ENCODE measurements at places on chromosomes 16 and 17.

GRCh38 chr17:2392252-2393173, 8.3 kb downstream of the MNT start:
- DNase-seq: peak; percentile 96

GRCh38 chr17:81942167-81942553, 4.9 kb downstream of the MYADML2 start:
- no peak for DNase-seq

DNA sequence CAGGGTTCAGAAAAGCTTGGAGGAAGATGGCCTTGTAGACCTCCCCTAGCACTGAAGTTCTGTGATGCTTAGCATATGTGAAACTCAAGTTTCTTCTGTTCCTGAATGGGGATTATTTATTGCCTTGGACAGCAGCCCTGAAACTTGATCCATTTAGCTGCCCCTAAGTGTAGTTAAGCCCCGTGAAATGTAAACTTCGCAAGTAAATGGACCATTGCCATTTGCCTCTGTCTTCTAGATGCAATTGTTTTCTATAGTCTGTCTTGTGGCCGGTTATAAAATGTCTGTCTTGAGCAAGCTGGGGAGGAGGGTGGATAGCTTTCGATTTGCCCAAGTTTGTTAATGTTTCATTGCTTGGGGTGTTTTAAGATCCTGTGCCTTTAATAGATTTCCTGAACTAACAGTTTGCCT, 261.8 kb downstream of the CDH13 start:
- peak; percentile 6 for DNase-seq

GRCh38 chr16:84036982-84037425, 5.6 kb downstream of the SLC38A8 start:
- no peak for DNase-seq

DNA sequence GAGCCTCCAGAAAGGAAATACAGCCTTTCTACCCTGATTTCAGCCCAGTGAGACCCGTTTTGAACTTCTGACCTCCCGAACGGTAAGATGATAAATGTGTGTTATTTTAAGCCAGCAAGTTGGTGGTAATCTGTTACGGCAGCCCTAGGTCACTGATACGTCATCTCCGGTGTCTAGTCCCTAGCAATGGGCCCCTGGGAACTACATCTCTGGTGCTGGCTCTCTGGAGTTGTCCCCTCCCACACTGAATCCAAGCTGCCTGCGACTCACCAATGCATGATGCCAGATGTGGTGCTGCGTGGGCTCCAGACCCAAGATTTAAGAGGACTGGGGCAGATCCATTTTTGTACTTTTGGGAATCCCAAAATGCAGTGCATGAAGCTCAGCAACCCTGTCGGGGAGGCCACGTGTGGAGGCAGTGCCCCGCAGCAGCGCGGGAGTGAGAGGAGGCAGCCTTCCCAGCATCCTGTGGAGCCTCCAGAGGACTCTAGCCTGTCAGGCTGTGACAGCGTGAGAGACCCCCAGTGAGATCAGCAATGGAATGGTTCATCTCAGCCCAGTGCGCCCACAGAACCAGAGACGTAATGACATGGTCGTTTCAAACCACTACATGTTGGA, 43.6 kb upstream of the USP7 start:
- no peak for DNase-seq

GRCh38 chr16:84144209-84144858, 643 bp downstream of the HSDL1 start:
- peak; percentile 25 for DNase-seq

DNA sequence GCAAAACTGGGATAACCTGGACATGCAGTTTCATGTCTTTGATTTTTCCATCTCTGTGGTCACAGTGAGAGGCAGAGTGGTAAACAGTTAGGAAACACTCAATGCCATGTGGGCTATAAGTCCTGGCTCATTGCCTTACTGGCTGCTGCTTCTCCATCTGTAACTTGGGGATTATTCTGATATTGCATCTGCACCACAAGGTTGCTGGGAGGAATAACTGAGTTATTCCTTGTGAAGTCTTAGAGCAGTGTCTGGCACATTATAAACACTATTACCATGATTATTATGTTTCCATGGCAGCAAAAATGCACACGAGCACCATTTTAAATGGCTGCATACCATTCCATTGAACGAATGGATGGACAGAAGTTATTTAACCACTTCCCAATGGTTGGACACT, 111.7 kb upstream of the CDH5 start:
- DNase-seq: no peak

DNA sequence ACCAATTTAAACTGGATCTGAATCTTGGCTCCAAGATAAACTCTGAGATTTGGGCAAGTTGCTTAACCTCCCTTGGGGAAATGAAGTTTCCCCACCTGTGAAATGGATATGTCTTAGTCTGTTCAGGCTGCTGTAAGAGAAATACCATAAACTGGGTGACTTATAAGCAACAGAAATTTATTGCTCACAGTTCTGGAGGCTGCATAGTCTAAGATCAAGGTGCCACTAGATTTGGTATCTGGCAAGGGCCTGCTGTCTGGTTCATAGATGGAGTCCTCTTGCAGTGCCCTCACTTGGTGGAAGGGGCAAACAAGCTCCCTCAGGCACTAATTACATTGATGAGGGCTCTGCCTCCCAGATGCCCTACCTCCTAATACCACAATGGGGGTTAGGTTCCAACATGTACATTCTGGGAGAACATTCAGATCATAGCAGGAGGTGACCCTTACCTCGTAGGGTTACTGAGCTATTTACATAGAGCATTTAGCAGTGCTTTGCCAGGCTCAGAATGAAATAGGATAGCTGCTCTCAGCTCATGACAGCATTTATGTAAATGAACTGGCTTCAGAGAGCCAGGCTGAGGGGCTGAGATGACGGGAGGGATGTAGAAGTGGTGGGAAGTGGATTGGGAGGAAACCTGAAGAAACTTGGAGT, 83.9 kb downstream of the SPECC1 start:
- DNase-seq: no peak

DNA sequence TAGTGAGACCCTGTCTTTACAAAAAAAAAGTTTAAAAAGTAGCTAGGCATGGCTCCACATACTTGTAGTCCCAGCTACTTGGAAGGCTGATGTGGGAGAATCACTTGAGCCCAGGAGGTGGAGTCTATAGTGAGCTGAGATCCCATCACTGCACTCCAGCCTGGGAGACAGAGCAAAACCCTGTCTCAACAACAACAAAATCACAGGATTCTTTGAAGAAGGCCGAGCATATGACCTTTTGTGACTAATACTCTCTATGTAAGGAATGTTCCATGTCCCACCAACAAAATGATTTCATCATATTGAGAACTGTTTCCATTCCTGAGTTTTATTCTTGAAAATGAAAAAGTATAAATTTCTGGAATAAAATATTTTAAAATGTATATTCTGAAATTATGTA, 58.9 kb upstream of the EFCAB3 start:
- no peak for DNase-seq

DNA sequence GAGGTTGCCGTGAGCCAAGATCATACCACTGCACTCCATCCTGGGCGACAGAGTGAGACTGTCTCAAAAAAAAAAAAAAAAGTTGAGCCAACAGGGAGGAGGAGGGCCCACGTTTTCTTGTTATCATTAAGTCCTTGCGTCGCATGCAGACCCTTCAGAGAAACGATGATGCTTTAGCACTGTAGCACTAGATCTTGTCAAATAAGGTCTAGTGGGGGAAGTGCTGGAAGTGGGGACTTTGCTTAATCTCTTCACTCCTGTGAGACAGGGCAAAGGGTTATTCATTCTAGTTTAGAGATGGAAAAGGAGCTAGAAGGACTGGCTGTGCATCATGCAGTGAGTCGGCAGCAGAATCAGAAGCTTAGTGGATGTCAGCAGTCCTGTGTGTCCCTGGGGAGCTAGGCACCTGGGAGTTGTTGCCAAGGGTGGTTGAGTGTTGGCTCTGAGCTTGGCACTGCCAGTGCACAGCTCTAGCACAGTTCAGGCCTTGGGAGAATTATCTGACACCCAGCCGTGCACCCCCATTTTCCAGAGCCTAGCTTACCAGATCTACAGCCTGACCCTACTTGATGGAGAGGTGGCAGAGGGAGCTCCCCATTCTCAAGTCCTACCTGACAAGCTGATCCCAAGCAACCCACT, 33.4 kb upstream of the TBX2 start:
- DNase-seq: no peak

GRCh38 chr17:39820541-39820940, 43.6 kb downstream of the IKZF3 start:
- DNase-seq: no peak

DNA sequence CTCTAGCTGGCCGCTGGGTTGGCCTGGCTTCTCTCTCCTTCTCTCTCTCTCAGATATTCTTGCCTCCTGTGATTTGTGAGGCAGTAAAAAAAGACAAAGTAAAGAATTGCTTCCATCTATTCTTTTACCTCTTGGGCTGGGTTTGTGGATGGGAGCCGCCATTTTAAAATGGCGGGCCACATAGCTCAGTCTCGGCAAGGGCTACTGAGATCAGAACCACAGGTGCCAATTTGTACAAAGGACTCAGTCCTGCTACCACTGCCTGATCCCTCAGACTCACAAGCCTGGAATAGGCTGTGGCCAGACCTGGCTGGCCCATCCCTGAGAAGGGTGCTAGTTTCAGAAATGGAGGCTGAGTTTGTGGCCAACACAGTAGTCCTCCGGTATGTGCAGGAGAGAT, 24.1 kb downstream of the NOD2 start:
- DNase-seq: no peak

- DNase-seq: no peak
Observed at GRCh38 chr16:85248342-85248741, 136.1 kb upstream of the CIBAR2 start.

GRCh38 chr17:4269915-4270314, 6.1 kb upstream of the ANKFY1 start:
- no peak for DNase-seq

DNA sequence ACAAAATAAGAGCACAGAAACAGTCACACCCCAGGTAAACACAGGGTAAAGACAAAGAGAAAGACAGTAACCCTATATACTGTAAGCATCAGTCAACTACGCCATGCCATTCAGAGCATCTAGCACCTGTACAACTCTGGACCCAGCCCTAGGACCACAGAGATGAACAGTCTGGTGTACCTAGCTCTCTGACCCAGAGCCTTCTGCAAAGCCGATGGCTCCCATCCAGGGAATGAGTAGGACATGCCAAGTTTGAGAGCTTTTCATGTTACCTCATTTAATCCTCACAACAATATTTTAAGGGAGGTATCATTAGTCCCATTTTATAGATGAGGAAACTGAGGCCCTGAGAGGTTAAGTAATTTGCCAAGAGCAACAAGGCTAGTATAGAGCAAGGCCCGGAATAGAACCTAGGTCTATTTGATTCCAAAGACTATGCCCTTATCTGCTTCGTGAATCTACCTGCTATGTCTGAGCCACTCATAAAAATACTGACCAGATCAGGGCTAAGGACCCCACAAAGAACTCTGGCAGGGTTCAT, 3.4 kb downstream of the LYRM9 start:
- no peak for DNase-seq

DNA sequence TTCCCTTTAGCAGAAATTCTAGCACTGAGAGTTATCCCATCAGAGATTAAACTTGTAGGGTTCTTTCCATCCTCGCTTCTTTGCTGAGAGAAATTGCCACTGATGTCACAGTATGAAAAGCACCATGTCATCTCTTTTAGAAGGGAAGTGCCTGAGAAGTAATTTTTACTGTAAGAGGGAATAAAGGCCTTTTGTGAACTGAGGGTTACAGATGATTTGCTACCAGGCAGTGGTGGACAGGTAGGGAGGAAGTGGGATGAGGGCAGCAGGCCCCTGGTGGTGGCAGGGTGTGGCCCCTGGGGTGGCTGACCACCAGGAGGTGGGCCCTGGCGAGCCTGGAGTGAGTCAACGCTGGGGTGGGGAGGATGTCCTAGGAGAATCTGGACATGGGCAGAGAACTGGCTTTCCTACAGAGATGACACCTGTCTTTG, 6.4 kb upstream of the MILR1 start:
- DNase-seq: no peak

GRCh38 chr17:46770818-46771560, 47.5 kb downstream of the WNT3 start:
- DNase-seq: peak; percentile 58

DNA sequence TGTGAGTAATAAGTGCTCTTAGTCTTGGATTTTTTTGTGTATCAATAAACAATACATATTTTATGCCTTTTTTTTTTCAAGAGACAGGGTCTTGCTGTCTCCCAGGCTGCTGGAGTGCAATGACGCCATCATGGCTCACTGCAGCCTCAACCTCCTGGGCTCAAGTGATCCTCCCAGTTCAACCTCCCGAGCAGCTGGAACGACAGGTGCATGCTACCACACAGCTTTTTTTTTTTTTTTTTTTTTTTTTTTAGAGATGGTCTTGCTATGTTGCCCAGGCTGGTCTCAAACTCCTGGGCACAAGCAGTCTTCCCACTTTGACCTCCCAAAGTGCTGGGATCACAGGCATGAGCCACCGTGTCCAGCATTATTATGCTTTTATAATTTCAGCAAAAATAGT, 13.0 kb downstream of the ACSF2 start:
- DNase-seq: no peak

DNA sequence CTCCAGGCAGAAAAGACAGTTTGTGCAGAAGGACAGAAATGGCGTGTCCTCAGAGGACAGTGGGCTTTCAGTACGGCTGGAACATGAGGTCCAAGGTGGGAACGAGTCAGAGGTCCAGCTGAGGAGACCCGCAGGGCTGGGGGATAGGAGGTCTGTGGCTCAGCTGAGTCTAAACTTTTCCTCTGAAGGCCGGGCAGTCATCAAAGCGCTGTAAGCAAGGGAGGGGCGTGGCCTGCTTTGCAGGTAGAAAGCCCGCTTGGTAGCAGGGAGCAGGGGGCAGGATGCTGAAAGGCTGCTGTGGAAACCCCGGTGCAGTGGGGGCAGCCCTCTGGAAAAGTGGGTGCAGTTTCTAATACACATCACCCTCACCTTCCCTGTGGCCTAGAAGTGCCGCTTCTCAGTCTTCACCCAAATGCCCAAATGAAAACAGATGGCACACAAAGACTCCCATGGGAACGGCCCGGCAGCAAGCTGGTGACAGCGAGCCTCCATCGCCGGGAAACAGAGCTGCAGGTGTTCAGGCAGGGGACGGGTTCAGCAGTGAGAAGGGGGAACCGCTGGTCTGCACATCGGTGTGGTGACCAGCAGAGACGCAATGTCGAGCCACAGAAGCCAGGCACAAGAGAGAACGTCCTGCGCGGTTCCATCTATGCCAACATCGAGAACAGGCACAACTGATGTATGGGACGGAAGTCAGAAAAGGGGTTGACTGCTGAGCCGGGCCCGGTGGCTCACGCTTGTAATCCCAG, 12.2 kb upstream of the OSGIN1 start:
- DNase-seq: no peak

- no peak for DNase-seq
Observed at GRCh38 chr17:74490716-74491115, 24.3 kb downstream of the CD300A start.

- DNase-seq: no peak
Observed at GRCh38 chr16:86137359-86137758, 238.4 kb downstream of the IRF8 start.

DNA sequence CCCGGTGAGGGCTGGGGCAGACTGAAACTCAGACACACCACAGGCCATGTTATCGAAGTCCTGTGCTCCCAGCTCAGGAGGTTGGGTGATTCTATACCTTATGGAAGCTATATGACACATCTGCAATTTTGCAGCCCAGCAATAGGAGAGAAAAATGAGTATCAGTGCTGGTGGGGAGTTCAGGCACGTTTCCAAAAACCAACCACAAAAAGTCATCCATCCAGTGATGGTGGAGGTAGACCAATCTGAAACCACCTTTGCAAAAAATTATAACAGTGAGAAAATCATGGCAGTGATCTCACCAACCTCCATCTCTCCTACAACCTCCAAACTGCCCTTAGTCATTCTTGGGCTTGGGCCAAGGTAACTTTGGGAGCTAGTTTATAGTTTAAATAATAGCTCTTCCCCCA, 327.9 kb downstream of the SLC39A11 start:
- no peak for DNase-seq

Data from Caki2 (cell line).